Peyer's patch (tissue), 4 donors: ENCODE measurements at places on chromosomes 12 and 14. TPM values are rescaled to one million over a fixed set of nuclear protein-coding genes. Genes with fewer than 3 reads are reported as not detected.

Gene TMEM63C
- 8.7 TPM for total RNA-seq

Gene CACNA1C
- 42.1 TPM for total RNA-seq

Gene TUNAR
- not detected for total RNA-seq

Gene CNTN1
- total RNA-seq: 0.83 TPM

Gene KRT78
- not detected for total RNA-seq

Gene NELL2
- total RNA-seq: 16.5 TPM

Gene SLC17A8
- not detected for total RNA-seq

Gene GCN1
- 171 TPM for total RNA-seq

- no peaks in the 10 kb centered on the region for H3K36me3 ChIP-seq
- H3K27ac ChIP-seq: peak overlapping the region; percentile 99
- H3K4me3 ChIP-seq: peak overlapping the region; percentile 89
Measured at GRCh38 chr12:56687223-56688128, 608 bp downstream of the PTGES3 start.

DNA sequence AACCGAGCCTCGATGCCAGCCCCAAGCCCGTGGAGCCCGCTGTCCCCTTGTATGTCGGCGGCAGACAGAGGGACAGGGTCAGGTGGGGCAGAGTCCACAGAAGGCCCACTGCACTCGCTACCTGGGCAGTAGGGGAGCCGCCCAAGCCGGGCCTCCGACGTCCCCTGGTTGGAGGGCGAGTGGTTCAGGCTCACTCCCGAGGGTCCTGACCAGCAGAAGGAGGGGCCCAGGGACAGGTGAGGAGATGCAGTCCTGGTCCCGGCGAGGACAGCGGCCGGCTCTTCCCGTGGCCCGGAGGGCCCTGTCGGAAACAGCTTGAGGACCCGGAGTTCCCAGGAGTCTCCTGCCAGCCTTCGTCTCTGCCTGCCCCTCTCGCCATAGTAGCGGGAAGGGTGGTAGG lies 216.7 kb upstream of the SFSWAP start:
- H3K36me3 ChIP-seq: no peaks in the 10 kb centered on the region
- H3K27me3 ChIP-seq: no peaks in the 10 kb centered on the region
- H3K4me3 ChIP-seq: no peak overlapping the region

DNA sequence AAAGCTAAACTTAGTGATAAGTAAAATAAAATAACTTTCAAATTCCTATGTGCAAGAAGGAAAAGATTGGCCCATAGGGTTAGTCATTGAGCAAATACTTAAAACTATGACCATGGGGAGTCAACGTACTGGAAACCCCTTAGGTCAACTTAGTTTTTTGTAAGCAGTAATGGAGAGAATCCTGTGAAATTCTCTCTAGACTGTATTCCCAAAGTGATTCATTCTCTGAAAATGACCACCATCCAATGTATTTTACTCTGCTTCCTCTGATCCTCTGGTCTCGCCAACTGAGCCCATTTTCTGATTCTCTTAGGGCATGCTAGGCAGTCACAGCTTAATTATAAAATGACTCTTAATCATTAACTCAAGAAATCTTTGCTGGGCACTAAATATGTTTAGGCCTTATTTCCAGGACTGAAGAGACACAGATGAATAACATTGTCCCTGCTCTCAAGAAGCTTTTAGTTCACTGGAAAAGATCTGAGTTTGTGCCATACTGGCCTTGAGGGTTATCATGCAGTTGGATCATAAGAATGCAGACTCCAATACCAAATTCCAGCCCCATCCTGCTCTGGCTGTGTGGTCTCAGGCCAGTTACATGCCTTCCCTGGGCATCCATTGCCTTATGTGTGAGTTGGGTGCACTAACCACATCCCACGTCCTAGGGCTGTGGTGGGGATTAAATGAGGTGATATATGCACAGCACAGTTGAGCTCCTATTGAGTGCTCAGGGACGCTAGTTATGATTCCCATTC lies 732.4 kb downstream of the AACS start:
- no peaks in the 10 kb centered on the region for H3K27me3 ChIP-seq
- H3K4me1 ChIP-seq: no peaks in the 10 kb centered on the region
- no peak for DNase-seq

GRCh38 chr12:113645603-113646002 lies 173.9 kb upstream of the LHX5 start:
- H3K27me3 ChIP-seq: no peaks in the 10 kb centered on the region
- H3K4me3 ChIP-seq: no peak overlapping the region
- DNase-seq: no peak

GRCh38 chr14:73240816-73241480 lies 3.6 kb downstream of the PAPLN start:
- H3K27ac ChIP-seq: no peak overlapping the region
- no peaks in the 10 kb centered on the region for H3K27me3 ChIP-seq
- no peak overlapping the region for H3K4me3 ChIP-seq
- no peaks in the 10 kb centered on the region for H3K36me3 ChIP-seq
- peak; percentile 65 for DNase-seq

- H3K27ac ChIP-seq: peak within 1 kb of the TSS; percentile 82
- peaks cover 15% of the 10 kb centered on the region for H3K4me1 ChIP-seq
- H3K27me3 ChIP-seq: no peaks in the 10 kb centered on the region
- DNase-seq: peak; percentile 58
Measured at GRCh38 chr14:32201816-32202490, at the start of gene RNU6-7. RNU6-7 (plus strand) TSS chr14:32202045.

DNA sequence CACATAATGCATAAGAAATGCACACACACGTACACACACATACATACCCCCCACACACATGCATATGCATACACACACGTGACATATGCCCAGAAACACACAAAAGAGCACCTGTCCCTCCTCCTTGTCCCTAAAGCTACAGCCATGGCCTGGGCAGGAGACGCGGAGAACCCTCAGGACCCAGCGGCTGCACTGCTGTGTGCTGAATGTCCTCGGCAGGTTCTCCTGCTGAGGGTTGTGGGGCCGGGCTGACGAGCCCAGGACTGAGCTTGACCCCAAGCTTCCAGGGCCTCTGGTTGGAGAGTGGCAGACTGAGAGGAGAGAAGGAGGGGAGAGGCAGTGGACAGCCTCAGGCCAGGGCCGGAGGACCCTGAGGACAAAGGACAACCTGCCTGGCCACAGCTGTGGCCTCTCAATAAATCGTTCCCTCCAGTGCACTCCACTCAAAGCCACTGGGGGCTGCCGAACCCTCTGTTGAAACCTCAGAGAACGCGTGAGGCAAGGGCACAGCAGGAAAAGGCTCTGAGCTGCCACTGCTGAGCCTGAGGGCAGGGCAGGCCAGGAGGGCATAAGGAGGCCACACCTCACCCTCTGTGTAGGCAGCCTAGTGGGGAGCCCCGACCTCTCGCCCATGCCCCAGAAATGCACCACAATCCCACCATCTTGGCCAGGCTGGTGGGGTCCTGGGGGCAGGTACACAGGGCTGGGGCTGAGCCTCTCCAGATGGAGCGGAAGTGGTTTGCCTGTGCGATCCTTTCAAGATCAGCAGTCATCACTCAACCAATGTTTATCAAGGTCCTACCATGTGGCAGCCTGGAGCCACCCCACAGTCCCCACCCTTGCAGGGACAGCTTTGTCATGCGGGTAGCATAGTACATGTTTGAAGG lies 3.1 kb downstream of the CACNA2D4 start:
- no peaks in the 10 kb centered on the region for H3K4me1 ChIP-seq
- no peak overlapping the region for H3K27ac ChIP-seq
- peak; percentile 35 for DNase-seq
- no peaks in the 10 kb centered on the region for H3K36me3 ChIP-seq

- no peaks in the 10 kb centered on the region for H3K4me1 ChIP-seq
- H3K36me3 ChIP-seq: no peaks in the 10 kb centered on the region
Measured at GRCh38 chr12:72075401-72075800, 136.8 kb downstream of the TPH2 start.

DNA sequence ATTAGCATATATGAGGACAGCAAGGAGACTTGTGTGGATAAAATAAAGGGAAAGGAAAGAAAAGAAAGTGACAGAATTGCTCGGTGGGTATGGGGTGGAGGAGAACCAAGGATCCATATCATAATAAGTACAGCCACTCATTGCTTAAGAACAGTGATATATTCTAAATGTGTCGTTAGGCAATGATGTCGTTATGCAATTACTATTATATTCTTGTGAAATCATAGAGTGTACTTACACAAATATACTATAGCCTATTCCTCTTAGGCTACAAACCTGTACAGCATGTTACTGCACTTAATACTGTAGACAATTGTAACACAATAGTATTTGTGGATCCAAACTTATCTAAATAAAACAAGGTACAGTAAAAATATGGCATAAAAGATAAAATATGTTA lies 271.1 kb downstream of the CCER1 start:
- no peaks in the 10 kb centered on the region for H3K36me3 ChIP-seq
- no peak for DNase-seq
- H3K4me3 ChIP-seq: no peak overlapping the region
- no peaks in the 10 kb centered on the region for H3K27me3 ChIP-seq
- H3K27ac ChIP-seq: no peak overlapping the region

GRCh38 chr12:56341616-56342015 lies 2.9 kb downstream of the IL23A start:
- no peak overlapping the region for H3K4me3 ChIP-seq
- no peaks in the 10 kb centered on the region for H3K27me3 ChIP-seq
- H3K27ac ChIP-seq: no peak overlapping the region
- no peaks in the 10 kb centered on the region for H3K4me1 ChIP-seq
- no peak for DNase-seq

DNA sequence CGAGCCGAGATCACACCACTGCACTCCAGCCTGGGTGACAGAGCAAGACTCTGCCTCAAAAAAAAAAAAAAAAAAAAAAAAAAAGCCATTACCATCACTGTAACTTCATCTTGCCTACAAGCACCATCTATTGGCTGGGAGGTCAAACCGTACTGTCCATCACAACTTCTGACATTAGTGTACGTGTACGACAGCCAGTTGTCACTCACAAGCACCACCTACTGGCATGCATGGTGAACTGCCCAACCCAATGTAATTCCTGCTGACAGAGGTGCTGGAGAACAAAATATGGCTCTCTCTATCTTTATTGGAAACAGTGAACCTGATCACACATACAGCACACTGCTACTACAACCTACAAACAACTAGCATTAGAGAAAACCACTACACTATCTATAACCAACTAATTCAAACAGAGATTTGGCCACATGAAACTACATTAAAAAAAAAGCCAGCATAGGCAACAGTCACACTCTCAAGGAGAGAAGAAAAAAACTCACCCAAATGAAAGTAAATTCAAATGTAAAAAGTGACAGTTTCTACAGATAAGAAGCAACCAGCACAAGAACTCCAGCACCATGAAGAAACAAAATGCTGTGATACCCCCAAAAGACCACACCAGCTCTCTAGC lies 82.3 kb downstream of the PUS7L start:
- no peak overlapping the region for H3K27ac ChIP-seq
- no peak overlapping the region for H3K4me3 ChIP-seq
- no peaks in the 10 kb centered on the region for H3K4me1 ChIP-seq
- no peak for DNase-seq

DNA sequence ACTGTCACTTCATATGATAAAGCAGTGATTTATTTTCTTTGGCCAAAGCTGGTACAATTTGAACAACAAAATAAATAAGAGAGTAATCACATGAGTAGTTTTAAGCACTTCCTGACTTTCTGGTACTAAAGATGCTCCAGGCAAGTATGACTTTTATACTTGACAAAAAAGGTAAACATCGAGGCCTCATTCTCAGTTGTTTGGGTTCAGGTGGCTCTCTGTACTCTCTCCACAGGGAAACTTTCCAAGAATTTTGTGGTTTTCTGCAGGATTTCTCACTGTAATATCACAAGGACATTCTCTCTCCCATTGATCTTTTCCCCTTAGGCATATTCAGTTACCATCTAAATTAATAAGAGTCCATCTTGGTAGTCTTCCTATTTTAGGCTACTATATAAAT lies 26.6 kb upstream of the KCNC2 start:
- no peak overlapping the region for H3K4me3 ChIP-seq
- no peaks in the 10 kb centered on the region for H3K36me3 ChIP-seq
- no peaks in the 10 kb centered on the region for H3K4me1 ChIP-seq
- no peak for DNase-seq
- H3K27me3 ChIP-seq: no peaks in the 10 kb centered on the region
- no peak overlapping the region for H3K27ac ChIP-seq

DNA sequence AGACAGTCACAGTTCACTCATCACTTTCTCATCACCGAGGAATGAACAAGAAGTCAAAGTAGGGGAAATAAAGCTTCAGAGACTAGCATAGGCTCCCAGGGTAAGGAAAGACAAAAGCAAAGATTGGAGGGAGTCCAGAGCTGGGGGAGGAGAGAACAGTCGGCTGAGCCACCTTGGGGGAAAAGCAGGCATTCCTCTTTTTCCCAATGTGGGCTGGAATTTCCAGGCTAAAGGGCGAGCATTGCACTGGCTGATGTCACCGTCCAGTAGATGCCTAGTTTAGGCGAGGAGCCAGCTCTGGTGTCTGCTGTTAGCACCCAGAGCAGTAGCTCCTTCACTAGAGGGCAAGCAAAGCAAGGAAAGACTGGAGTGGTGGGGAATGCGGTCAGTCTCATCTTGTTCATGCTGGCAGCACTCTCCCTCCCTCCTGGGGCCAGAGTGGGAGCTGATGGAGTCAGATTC lies 8.5 kb upstream of the KRT75 start:
- no peak for DNase-seq
- no peak overlapping the region for H3K27ac ChIP-seq
- H3K27me3 ChIP-seq: no peaks in the 10 kb centered on the region

DNA sequence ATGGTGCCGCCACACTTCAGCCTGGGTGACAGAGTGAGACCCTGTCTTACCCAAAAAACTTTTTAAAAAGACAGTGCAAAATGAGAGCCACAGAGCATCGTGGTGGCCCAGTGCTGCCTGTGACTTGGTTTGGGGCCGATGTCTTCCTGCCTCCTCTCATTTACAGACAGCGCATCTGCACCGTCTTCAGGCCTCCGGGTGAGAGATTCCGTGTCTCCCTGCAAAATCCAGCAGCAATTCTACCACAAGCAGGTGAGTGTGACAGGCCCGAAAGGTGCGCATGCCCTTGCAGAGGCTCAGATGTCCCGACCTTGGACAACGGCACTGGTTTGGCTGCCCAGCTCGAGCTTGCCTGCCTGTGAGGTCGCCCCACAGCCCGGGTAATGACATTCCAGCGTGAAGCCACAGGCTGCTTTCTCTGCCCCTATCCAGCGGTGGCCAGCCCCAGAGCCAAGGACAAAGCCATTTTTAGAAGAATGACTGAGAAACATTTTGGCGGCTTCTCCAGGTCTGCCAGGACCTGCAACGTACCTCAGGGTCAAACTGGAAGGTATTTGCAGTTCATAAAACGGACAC lies 70.3 kb upstream of the RFLNA start:
- H3K27ac ChIP-seq: no peak overlapping the region
- no peak for DNase-seq
- no peak overlapping the region for H3K4me3 ChIP-seq

- DNase-seq: no peak
- H3K4me3 ChIP-seq: no peak overlapping the region
- H3K36me3 ChIP-seq: no peaks in the 10 kb centered on the region
- H3K27me3 ChIP-seq: no peaks in the 10 kb centered on the region
- H3K4me1 ChIP-seq: no peaks in the 10 kb centered on the region
Measured at GRCh38 chr14:51726166-51726899, 74.6 kb downstream of the FRMD6 start.

- H3K27ac ChIP-seq: no peak overlapping the region
- H3K36me3 ChIP-seq: no peaks in the 10 kb centered on the region
- H3K4me3 ChIP-seq: no peak overlapping the region
- no peak for DNase-seq
- H3K4me1 ChIP-seq: no peaks in the 10 kb centered on the region
Measured at GRCh38 chr12:129887101-129887500, 16.7 kb downstream of the TMEM132D start.
